ENCODE measurements at places on chromosomes 11 and 22.

- DNase-seq = no peak
- no peak overlapping the region for H3K27ac ChIP-seq
- peaks cover 10% of the 10 kb centered on the region for H3K4me1 ChIP-seq
- peaks cover 30% of the 10 kb centered on the region for H3K27me3 ChIP-seq
- no peak overlapping the region for H3K4me3 ChIP-seq
These were observed 16.7 kb upstream of the TMPRSS4 start for GRCh38 chr11:118060081-118060661.

- no peak for DNase-seq
- H3K4me1 ChIP-seq = no peaks in the 10 kb centered on the region
- H3K4me3 ChIP-seq = no peak overlapping the region
These were observed 241.2 kb upstream of the SYN3 start for GRCh38 chr22:33299245-33299956.

DNA sequence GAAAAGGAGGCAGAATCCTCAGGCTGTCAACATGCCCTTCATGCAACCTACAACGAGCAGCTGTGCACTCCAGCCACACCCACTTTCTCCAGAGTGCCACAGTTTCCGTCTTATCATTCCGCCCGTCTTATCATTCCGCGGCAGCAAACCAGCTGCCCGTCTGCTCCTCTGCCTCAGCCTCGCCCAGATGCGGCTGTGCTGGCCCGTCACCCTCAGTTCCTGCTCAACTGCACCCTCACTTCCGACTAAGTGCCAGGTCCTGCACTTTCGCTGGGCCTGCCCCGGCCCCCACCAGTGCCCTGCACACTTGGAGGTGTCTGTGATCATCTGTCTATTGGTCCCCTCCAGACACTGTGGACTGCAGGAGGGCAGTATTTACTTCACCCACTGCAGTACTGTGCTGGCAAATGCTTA, 43.7 kb downstream of the MICAL3 start:
- DNase-seq = no peak
- H3K4me3 ChIP-seq = no peak overlapping the region
- peaks cover 6% of the 10 kb centered on the region for H3K36me3 ChIP-seq
- peaks cover 14% of the 10 kb centered on the region for H3K4me1 ChIP-seq
- H3K27me3 ChIP-seq = no peaks in the 10 kb centered on the region

GRCh38 chr11:36288442-36289225, 590 bp downstream of the COMMD9 start:
- no peaks in the 10 kb centered on the region for H3K27me3 ChIP-seq
- DNase-seq = no peak
- peaks cover 22% of the 10 kb centered on the region for H3K4me1 ChIP-seq
- peak overlapping the region; percentile 97 for H3K27ac ChIP-seq
- no peaks in the 10 kb centered on the region for H3K36me3 ChIP-seq

GRCh38 chr11:35483131-35483820, 42.1 kb downstream of the PAMR1 start:
- no peak overlapping the region for H3K27ac ChIP-seq
- H3K4me3 ChIP-seq = no peak overlapping the region

DNA sequence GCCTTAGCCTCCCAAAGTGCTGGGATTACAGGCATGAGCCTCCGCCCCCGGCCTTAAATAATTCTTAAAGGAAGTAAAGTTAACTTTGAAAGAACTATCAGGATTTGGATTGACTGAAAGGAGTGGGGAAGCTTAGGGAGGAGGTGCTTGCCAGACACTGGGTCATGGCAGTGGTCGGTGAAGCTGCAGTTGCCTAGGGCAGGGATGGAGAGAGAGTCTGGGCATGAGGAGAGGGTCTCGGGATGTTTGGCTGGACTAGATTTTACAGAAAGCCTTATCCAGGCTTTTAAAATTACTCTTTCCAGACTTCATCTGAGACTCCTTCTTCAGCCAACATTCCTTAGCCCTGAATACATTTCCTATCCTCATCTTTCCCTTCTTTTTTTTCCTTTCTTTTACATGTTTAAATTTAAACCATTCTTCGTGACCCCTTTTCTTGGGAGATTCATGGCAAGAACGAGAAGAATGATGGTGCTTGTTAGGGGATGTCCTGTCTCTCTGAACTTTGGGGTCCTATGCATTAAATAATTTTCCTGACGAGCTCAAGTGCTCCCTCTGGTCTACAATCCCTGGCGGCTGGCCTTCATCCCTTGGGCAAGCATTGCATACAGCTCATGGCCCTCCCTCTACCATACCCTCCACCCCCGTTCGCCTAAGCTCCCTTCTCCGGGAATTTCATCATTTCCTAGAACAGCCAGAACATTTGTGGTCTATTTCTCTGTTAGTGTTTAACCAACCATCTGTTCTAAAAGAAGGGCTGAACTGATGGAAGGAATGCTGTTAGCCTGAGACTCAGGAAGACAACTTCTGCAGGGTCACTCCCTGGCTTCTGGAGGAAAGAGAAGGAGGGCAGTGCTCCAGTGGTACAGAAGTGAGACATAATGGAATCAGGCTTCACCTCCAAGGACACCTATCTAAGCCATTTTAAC, at the start of gene NNMT:
NNMT (plus strand) TSS at position 724 of the 929 bp plus-strand sequence; CDS start at position 882, 158 bp downstream.
- no peak for DNase-seq
- peaks cover 5% of the 10 kb centered on the region for H3K36me3 ChIP-seq
- no peaks in the 10 kb centered on the region for H3K27me3 ChIP-seq
- peak within 1 kb of the TSS; percentile 95 for H3K27ac ChIP-seq
- peaks cover 31% of the 10 kb centered on the region for H3K4me1 ChIP-seq
- no peak within 1 kb of the TSS for H3K4me3 ChIP-seq

DNA sequence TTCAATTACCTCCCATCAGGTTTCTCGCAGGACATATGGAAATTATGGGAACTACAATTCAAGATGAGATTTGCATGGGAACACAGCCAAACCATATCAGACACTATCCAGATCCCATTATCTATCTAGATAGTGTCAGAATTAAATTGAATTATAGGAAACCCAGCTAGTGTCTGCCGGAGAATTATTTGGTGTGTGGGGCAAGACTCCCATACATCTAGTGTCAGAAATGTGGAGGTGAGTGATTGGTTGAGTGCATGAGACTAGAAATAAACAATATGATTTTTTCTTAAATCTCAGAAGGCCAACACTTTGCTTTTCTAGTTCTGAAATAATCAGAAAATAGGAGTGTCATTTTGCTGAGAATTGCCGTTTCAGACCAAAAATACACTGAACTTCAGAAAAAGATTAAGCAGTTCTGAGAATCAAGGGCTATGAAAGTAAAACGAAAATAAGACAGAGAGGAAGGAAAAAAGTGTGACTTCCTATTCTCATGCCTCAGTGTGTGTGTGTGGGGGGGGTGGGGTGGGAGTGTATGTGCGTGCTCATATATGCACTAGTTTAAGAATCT, 21.3 kb downstream of the CASP12 start:
- DNase-seq = no peak
- H3K27me3 ChIP-seq = no peaks in the 10 kb centered on the region
- H3K4me3 ChIP-seq = no peak overlapping the region
- no peaks in the 10 kb centered on the region for H3K36me3 ChIP-seq
- H3K27ac ChIP-seq = no peak overlapping the region

- peaks cover 8% of the 10 kb centered on the region for H3K27me3 ChIP-seq
- no peak for DNase-seq
- no peak overlapping the region for H3K4me3 ChIP-seq
- H3K4me1 ChIP-seq = peaks cover 28% of the 10 kb centered on the region
These were observed 16.1 kb downstream of the IGF2 start for GRCh38 chr11:2122907-2123627.

DNA sequence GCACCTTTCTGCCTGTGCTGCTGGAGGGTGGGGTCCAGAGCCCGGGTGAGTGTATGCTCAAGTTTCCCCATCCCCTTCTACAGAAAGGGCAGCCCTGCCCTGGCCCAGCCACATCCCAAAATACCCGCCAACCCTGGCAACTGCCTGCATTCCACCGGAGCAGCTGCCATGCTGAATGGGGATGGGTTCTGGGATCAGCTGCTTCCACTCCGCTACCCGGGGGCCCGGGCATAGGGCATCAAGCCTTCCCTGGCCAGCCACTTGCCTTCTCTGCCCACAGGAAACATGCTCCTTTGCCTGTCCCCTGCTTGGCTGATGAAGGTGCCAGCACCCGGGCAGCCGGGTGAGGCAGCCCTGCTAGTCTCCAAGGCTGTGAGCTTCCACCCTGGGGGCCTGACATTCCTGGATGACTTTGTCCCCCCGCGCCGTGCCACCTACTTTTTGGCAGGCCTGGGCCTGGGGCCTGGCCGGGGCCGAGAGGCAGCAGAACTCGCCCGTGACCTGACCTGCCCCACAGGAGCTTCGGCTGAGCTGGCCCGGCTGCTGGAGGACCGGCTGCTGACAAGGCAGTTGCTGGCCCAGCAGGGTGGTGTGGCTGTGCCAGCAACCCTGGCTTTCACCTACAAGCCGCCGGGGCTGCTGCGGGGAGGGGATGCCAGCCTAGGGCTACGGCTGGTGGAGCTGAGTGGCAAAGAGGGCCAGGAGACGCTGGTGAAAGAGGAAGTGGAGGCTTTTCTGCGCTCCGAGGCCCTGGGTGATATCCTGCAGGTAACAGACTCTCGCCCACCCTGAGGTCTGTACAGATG, 3.2 kb downstream of the CARNS1 start:
- no peak overlapping the region for H3K4me3 ChIP-seq
- peaks cover 23% of the 10 kb centered on the region for H3K4me1 ChIP-seq
- H3K27me3 ChIP-seq = peaks cover 20% of the 10 kb centered on the region
- DNase-seq = no peak
- no peaks in the 10 kb centered on the region for H3K36me3 ChIP-seq

DNA sequence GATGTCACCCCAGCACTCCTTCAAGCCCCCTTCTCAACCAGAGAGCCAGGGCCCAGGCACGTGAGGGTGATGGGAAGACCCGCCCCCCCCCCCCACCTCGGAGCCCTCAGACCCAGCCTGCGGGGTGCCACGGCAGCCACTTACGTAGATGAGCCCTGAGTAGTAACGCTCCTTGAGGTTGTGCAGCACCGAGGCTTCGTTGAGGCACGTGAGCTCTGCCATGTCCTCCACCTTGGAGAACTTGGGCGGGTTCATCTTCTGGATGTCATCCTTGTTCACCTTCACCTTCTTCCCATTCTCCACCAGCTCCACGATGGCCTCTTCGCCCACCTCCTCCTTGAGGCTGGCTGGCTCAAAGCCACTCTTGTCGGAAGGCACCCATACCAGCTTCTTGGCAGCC, 39.0 kb downstream of the MYH9 start:
- H3K4me3 ChIP-seq = no peak overlapping the region
- H3K27ac ChIP-seq = peak overlapping the region; percentile 51
- no peaks in the 10 kb centered on the region for H3K27me3 ChIP-seq
- H3K36me3 ChIP-seq = peaks cover 10% of the 10 kb centered on the region
- H3K4me1 ChIP-seq = peaks cover 41% of the 10 kb centered on the region
- no peak for DNase-seq

GRCh38 chr11:73235236-73235786, 17.2 kb downstream of the P2RY2 start:
- H3K27me3 ChIP-seq = no peaks in the 10 kb centered on the region
- peaks cover 3% of the 10 kb centered on the region for H3K36me3 ChIP-seq
- peaks cover 3% of the 10 kb centered on the region for H3K4me1 ChIP-seq
- no peak overlapping the region for H3K4me3 ChIP-seq

- H3K27ac ChIP-seq = no peak overlapping the region
- no peak overlapping the region for H3K4me3 ChIP-seq
- peaks cover 33% of the 10 kb centered on the region for H3K36me3 ChIP-seq
- no peaks in the 10 kb centered on the region for H3K4me1 ChIP-seq
- no peak for DNase-seq
These were observed 81.0 kb upstream of the SCUBE2 start for GRCh38 chr11:9172389-9172788.

GRCh38 chr11:65424205-65425104, 1.9 kb downstream of the NEAT1 start:
- H3K4me3 ChIP-seq = peak overlapping the region; percentile 88
- no peaks in the 10 kb centered on the region for H3K27me3 ChIP-seq
- peaks cover 83% of the 10 kb centered on the region for H3K4me1 ChIP-seq
- no peak for DNase-seq

- peak overlapping the region; percentile 79 for H3K27ac ChIP-seq
- peaks cover 21% of the 10 kb centered on the region for H3K4me1 ChIP-seq
- H3K36me3 ChIP-seq = peaks cover 25% of the 10 kb centered on the region
- H3K4me3 ChIP-seq = no peak overlapping the region
- no peak for DNase-seq
These were observed 191.4 kb downstream of the ARHGAP42 start for GRCh38 chr11:100878474-100878873.

GRCh38 chr11:59253001-59253400, 40.3 kb upstream of the MPEG1 start:
- DNase-seq = no peak
- H3K27ac ChIP-seq = no peak overlapping the region
- no peak overlapping the region for H3K4me3 ChIP-seq

- no peaks in the 10 kb centered on the region for H3K27me3 ChIP-seq
- no peak for DNase-seq
- peaks cover 56% of the 10 kb centered on the region for H3K4me1 ChIP-seq
- peak overlapping the region; percentile 94 for H3K27ac ChIP-seq
- H3K4me3 ChIP-seq = peak overlapping the region; percentile 13
These were observed 30.2 kb downstream of the LRP5 start for GRCh38 chr11:68342459-68343158.

GRCh38 chr11:55852141-55852540, 13.6 kb downstream of the OR5D16 start:
- no peak overlapping the region for H3K4me3 ChIP-seq
- H3K27me3 ChIP-seq = no peaks in the 10 kb centered on the region
- H3K36me3 ChIP-seq = no peaks in the 10 kb centered on the region
- H3K27ac ChIP-seq = no peak overlapping the region
- no peak for DNase-seq
- H3K4me1 ChIP-seq = no peaks in the 10 kb centered on the region

DNA sequence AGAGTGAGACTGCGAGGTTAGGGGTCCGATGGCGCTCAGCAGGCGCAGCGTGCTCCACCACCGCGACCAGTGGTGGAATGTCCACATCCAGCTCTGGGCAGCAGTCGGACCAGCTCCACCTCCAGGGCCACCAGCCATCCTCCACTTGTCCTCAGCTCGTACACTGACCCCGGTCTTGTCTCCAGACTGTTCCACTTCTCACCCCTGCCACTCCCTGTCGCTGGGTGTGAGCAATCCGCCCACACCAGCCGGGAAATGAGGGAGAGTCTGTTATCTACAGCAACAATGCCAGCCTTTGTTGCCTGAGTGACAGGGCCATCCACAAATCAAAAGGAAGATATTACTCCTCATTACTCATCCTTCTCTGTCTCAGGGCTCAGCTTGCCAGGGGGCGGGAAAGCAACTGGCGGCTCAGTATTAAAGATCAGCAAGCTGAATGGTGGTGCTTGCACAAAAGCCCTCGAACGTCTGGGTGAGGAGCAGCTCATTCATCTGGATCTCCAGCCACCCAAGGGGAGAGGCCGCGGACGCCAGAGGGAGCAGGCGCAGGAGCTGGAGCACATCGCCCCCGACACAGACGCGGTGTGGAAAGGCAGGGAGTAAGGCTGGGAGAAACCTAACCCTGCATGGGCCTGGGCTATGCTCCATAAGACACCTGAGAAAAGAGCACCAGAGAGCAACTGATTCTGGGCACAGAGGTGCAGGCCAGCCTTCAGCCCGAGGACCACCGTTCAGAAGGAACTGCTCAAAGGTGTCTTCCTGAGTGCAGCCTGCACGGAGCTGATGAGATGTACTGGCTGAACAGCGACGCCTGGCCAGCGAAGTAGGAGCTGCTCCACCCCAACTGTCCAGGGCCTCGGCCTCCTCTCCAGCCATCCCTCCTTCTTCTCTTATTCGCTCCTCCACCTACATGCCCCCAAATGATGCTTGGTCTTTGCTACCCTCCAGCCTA, 21.9 kb downstream of the IGSF9B start:
- DNase-seq = no peak
- H3K27ac ChIP-seq = no peak overlapping the region
- H3K4me1 ChIP-seq = peaks cover 13% of the 10 kb centered on the region
- peaks cover 5% of the 10 kb centered on the region for H3K27me3 ChIP-seq
- H3K36me3 ChIP-seq = no peaks in the 10 kb centered on the region

All from mesothelial cell of epicardium (in vitro differentiated cells).